ENCODE measurements at places on chromosomes 3 and 15.

- DNase-seq, result no peak
Measured at GRCh38 chr3:177820683-177821316, 623.5 kb upstream of the TBL1XR1 start.

DNA sequence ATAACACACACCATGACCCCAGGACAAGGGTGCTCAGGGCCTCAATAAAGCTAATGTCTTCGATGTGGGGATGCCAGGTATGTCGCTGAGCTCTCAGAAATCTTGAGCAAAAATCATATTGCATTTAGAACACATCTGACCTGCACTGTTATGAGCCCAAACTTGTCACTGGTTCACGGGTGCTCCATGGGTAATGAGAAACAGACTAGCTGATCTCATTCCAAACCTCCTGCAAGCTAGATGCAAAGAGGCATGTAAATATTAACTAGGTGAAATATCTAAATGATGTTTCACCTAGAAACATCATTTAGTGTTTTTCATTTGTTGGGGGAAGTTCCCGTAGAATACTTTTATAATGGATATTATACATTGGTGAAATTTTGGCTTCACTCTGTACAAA, 549.4 kb downstream of the OCA2 start:
- DNase-seq, result no peak

- peak; percentile 38 for DNase-seq
Measured at GRCh38 chr3:52193065-52193464, 4.9 kb upstream of the ALAS1 start.

GRCh38 chr3:56200251-56200650, 268.0 kb downstream of the ERC2 start:
- DNase-seq, result no peak

- DNase-seq, result no peak
Measured at GRCh38 chr3:177537612-177538011, 340.3 kb upstream of the TBL1XR1 start.
